ENCODE measurements at places on chromosomes 4 and X.

DNA sequence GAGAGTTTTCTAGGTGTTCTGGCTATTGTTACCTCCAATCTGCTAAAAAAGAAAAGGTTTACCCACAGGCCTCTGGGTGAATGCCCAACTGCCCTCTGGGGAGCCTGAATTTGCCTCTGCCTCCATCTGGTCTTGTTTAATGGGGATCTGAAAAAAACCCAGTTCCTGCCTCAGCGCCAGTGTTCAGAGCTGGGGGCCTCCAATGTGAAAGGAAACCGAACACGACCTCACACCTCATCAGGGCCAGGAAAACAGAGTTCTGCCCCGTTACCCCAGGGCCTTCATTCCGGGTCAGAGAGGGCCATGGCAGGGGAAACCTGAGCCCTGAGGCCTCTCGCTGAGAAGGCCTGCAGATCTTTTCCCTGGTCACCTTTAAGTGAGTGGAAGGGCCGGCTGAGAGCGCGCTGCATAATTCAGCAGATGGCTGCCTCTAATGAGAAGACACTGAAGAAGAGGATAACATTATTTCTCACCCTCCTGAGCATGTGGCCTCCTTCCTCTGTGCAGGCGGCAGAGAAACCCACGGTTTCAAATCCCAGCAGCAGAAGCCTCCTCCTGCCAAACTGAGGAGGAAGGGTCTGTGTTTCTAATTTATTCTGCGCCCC lies 6.8 kb downstream of the SEPTIN6 start:
- no peak for DNase-seq

DNA sequence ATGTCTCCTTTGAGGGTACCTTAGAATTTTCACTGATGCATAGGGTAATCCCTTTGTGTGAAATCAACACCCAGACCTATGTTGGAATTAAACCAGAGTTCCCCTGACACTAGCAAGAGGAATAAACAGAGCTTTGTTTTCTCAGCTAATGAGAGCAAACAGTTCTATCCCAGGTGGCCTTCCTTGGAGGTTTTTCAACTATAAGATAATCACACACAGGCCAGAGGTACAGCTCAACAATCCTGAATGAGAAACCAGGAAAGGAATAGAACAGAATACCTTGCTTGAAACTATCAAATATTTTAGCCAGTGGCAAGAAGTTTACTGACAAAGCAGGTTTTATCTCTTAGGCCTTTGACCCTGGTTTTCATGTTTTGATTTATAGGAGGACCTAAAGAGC lies 100.2 kb downstream of the OTC start:
- no peak for DNase-seq

DNA sequence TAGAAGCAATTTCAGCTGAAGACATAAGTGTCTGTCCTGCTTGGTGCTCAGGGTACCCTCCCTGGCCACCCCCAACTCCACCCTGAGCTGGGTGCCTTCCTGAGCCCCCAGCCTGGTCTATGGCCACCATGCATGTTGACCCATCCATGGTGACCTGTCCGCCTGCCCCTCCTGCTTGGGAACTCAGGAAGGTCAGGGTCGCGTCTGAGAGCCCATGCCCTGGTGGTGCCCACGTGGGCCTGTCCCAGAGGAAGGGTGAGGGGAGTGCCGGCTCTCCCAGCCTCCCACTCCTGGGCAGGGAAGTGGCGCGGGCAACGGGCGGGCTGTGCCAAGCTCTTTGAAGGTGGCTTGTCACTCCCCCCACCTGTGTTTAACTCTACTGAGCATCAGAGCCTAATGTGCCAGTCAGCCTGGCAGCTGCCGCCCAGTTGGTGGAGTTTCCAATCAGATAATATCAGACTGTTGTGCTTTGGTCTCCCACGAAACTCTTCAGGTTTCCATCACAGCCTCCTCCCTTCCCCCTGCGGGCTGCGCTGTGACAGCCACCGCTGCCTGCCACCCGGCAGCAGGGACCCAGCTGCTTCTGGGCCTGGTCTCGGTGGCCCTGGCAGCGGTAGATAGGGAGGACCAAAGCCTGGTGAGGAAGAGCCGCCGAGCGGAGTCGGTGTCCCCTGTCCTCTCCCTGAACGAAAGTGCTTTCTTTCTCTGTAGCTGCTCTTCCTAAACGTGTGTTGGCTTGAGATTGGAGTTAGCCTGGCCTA lies 4.8 kb downstream of the SH3BP2 start:
- DNase-seq = no peak

- no peak for DNase-seq
These were observed at the start of gene SERTM2 for GRCh38 chrX:111511477-111511876. Gene SERTM2 (plus strand): TSS chrX:111511645. CDS start chrX:111518858, 7,213 bp downstream.

DNA sequence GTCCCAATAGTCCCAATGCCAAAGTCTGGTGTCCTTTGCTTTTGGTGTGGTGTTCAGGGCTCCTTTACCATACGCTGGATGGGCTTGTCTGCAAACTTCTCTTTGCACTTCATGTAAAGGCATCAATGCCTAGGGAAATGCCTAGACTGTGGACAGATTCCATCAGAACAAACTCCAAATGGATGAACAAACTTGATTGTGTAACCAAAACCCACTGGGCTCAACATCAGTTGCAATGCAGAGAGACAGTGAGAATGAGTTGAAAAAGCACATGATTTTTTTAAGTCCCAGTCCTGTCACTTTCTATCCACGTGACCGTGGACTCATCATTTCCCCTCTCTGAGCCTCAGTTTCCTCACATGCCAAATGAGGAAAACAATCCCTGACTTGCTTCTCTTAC lies 4.9 kb downstream of the ATP1B4 start:
- DNase-seq = no peak

DNA sequence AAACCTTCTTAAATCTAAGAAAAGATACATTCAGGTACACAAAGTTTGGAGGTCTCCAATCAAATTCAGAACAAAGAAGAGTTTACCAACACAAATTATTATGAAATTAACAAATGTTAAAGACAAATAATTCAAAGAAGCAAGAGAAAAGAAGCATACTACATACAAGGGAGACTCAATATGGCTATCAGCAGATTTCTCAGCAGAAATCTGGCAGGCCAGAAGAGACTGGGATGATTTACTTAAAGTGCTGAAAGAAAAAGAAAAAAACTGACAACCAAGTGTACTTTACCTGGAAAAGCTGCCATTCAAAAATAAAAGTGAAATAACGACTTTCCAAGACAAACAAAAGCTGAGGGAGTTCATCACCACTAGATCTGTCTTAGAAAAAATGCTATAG lies 64.4 kb upstream of the HTR2C start:
- DNase-seq = no peak

DNA sequence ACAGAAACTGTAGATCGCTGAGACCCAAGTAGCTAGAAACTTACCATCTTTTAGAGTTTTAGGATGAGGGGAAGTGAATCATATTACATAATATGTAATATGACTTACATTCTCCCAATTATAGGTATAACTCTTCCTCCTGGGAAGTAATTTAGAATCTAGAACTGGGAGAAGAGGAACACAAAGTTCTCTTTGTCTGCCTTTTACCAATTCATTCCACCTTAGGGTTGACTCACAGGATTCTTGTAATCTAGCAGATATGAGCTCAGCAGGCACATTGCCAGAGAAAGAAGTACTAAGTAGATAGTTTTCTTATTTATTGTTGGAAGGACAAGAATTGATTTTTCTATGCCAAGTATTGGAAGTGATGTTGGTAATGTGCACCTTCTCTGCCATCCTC lies 58.0 kb upstream of the CCSER1 start:
- no peak for DNase-seq

DNA sequence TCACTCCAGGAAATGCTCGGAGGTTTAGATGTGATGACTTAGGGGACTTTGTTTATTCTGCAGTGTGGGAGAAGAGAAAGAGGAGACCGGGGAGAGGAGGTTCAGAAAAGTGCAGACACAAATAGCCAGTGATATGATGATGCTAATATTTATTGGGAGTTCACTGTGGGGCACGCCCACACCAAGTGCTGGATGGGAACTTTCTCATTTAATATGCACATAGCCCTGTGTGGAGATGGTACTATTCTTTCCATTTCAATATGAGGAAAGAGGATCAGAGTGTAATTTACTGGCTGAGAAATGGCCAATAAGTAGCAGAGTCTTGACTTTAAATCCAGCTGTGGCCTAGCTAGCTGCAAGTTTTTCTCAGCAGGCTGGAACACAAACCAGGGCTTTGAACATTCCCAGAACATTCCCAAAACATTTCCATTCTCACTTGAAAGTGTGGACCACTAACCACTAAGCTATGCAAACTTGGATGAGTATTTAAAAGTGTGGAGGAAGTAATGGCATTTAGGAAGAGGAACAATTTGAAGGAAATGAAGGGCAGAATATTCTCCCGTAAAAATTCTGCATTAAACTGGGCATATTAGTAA lies 231.7 kb downstream of the HS3ST1 start:
- no peak for DNase-seq

DNA sequence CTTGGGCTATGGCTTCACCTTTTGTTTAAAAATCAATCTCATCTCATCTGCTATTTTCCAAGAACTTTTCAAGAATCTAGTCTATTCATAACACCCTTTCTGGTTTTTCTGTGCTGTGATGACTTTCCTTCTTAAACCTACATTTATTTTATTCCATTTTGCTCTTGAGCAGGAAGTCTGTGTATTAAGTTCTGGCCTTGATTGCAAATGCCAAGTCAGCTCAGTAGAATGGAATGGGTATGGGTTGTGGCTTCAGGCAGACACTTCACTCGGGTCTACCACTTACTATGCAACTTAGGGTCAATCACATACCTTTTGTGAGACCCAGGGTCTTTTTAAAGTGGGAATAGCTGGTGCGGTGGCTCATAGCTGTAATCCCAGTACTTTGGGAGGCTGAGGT lies 522.3 kb downstream of the TRIML1 start:
- DNase-seq = no peak

GRCh38 chr4:82712561-82712960 lies 86.0 kb downstream of the SCD5 start:
- no peak for DNase-seq

DNA sequence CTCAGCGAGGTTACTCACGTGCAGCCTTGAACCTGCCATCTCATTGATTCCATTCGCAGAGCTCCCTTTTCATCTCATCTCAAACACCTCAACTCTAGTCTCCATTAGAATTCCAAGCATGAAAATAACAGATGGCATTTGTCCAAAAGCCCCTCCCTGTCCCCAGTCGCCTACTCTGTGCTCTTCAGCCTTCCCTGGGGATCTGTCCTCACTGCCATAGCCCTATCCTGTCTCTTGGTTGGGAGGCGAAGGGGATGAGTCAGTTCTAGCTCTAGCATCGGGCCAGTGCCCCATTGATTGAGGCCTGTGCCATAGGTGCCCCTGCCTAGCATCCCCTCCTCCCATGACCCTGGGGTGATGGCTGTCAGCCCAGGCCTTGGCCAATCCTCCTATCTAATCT lies 134.0 kb upstream of the PJA1 start:
- no peak for DNase-seq

GRCh38 chrX:71144651-71145050 lies at the start of gene NLGN3:
Gene NLGN3 (plus strand): TSS chrX:71144841. CDS start chrX:71147750, 2,909 bp downstream.
- no peak for DNase-seq

DNA sequence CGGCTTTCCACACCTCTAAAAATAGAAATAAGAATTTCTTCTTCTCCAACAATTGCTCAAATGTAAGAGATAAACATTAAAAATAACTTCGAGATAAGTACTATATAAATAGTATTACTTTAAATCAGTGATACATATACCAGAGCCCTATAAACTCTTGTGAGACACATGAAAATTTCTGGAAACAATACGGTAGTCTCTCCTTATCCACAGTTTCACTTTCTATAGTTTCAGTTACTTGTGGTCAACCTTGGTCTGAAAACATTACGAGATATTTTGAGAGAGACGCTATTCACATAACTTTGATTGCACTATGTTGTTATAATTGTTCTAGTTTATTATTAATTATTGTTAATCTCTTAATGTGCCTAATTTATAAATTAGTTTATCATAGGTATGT lies 101.5 kb upstream of the CXXC4 start:
- DNase-seq = no peak

- DNase-seq = no peak
These were observed 1.3 kb downstream of the TMEM165 start for GRCh38 chr4:55397126-55397436.

GRCh38 chr4:138035781-138036258 lies 206.3 kb downstream of the SLC7A11 start:
- no peak for DNase-seq

Measured in stimulated activated CD8-positive, alpha-beta memory T cell treated with anti-CD3 and anti-CD28 coated beads, Interleukin-7, amount 100 ng/mL, for 48 hours (primary cell).